ENCODE measurements at places on chromosomes 1 and 21.
A peak's percentile ranks its signal among the peaks of the same experiment; 100 is the strongest.

DNA sequence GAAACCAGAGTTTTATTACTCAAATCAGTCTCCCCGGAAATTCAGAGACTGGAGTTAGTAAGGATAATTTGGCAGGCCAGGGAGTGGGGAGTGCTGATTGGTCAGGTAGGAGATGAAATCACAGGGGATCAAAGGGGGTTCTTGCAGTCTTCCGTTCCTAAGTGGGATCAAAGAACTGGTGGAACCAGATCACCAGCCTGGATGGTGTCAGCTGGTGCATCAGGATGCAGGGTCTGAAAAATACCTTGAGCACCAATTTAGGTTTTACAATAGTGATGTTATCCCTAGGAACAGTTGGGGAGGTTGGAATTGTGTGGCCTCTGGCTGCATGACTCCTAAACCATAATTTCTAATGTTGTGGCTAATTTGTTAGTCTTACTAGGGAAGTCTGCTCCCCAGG, 1.4 kb upstream of the CD101 start:
- DNase-seq, result no peak

DNA sequence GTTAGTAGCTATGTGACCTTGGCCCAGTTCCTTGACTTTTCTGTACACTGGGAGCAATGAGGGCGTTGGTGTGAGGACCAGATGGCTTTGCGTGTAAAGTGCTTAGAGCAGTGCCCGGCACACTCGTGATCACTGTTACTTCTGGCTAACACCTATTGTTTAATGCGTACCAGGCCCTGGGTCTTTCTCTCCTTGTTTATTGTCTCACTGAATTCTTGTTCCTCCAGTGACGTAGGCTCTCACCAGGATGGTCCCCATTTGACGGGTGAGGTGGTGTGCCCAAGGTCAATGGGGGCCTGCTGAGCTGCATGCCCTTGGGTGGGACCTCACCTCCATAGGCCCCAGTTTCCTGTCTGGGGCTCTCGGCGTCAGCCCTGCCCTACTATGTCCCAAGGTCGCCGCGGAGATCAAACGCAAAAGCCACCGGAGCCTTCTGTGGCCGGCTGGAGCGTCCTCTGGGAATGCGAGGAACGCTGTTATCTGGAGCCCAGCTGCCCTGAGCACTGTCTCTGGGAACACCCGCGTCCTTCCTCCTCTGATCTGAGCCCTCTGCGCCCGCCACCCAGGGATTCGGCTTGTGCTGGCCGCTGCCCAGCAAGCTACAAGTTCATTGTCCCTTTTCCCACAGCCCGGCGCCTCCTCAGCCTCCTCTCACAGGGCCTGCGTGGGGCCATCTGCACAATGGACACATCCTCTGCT, 28.9 kb downstream of the ALPL start:
- DNase-seq, result no peak

- peak; percentile 93 for DNase-seq
Measured at GRCh38 chr1:248837781-248838356, at the start of gene ZNF672. ZNF672 (plus strand) TSS chr1:248838224; CDS start chr1:248847275, 9,051 bp downstream.

- DNase-seq, result no peak
Measured at GRCh38 chr1:184419350-184420161, 32.7 kb downstream of the C1orf21 start.

DNA sequence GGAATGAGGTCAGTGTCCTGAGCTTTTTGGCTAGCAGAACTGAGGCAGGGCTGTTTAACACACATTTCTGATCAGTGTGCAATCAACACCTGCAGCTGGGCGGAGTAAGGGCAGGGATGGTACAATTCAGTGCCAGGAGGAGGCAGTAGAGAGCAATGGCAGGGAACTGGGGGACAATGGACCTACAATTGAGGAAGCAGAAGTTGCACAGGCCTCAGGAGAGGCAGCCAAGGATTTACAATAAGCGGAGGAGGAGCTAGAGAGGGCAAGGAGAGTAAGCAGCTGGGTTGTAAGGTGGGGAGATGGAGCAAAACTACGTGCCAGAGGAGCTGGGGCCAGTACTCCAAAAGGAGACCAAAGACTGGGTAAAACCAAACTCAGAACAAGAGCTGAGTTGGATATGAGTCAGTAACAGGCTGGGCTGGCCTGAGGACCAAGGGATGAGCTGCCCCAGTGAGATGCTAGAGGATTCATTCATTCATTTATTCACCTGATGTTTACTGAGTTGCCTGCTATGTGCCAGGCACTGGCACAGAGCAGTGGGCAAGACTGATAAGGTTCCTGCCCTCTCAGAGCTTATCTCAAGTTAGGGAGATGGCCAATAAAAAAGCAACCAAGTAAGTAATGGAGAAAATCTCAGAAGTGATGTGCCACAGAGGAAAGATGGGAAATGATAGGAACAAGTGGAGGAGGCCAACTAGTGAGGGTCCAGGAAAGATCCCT, 10.4 kb upstream of the GALE start:
- DNase-seq, result peak; percentile 76

All from naive B cell (primary cell).